ENCODE measurements at places on chromosomes 6 and 20.

GRCh38 chr6:133369773-133370272, 128.7 kb downstream of the EYA4 start:
- DNase-seq = no peak

DNA sequence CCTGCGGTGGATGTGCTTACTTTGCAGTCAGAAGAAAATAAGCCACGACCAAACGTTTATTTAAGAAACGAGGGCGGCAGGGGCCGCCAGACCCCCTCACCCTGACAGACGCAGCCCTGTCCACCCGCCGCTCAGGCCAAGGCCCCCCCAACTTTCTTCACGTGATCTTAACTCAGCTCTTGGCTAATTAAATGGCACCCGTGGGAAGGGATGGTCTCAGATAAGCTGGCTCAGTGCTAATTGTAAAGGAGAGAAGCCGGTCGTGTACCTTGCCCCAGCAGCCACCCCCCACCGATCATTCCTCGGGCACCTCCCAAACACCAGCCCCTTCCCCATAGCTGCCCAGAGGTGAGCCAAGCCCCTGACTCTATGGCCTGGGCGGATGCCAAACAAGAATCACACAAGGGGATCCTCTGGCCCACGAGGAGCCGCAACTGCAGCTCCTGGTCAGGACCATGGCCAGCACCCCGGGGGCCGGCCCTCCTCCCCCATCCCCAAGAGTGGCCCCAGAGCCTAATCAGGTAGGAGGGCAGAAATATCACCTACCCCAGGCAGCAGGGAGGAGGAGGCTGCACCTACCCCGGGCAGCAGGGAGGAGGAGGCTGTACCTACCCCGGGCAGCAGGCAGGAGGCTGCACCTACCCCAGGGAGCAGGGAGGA, 11.2 kb downstream of the KCNQ2 start:
- DNase-seq = peak; percentile 78

DNA sequence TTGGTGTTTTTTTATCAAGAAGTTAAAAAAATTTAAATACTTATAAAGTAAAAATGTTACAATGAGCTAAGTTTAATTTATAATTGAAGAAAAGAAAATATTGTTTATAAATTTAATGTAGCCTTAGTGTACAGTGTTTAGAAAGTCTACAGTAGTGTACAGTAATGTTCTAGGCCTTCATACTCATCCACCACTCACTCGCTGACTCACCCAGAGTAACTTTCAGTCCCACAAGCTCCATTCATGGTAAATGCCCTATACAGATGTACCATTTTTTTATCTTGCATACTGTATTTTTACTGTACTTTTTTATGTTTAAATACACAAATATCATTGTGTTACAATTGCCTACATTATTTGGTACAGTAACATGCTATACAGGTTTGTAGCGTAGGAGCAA, 26.0 kb downstream of the HTR1E start:
- no peak for DNase-seq

DNA sequence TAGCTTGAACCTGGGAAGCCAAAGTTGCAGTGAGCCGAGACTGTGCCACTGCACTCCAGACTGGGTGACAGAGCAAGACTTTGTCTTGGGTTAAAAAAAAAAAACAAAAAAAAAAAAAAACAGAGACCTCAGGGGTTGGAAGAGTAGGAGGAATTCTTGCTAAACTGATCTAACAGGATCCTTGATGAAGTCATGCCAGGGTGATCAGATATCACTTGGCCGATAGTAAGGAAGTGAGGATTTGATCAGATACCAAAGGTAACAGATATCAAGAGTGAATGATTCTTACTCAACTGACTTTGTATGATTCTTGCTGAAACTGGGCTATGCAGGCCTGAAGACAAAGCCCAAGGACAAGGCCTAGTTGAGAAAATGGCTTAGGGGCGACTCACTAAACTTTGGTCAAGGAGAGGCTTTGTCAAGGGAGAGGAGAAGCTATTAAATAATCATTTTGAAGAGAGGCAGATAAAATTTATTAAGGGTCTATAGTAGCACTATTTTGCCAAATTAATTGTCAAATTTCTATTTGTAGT, 624.7 kb downstream of the UTRN start:
- DNase-seq = no peak

DNA sequence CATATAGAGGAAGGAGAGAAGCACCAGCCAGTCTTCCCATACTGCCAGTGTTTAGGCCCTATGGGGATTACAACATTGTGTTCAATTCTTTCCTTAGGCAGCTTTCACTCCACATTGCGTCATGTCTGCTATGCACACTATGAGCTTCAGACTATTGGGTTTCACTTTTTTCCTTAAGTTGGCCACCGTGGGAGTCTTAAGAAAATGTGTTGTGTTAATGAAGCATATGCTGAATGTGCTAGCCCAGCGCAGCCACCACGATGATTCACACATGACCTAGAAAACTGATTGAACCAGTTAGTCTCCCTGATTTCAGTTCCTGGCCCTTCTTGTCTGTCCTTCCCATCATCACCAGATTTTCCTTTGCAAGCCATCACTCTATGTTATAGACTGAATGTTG, 21.5 kb downstream of the TUBB2B start:
- no peak for DNase-seq

DNA sequence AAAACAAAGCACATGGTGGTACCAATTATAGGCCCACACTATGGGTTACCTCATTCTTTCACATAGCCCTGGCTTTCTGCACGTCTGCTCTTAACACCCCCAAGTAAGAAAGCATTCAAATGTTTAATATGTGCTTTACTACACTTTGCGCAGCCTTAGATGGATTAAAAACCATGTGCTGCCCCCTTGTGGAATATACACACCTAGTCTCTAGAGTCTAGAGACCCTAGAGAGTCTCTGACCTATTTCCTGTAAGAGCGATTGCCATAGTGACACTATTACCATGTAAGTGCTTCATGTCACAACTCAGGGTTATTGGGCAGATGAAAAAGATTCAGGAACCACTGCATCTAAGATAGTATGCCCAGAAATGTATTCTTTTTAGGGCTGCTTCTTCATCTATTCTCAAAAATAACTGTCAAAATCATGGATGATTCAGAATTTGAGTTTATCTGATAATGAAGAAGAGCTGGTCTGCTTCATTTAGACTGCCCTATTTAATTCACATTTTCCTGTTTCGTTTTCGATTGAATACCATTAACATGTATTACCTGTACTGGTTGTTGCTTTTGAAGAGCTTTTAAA, 186.3 kb downstream of the ADGB start:
- peak; percentile 78 for DNase-seq

- no peak for DNase-seq
Measured at GRCh38 chr6:117771403-117771802, 96.1 kb downstream of the NUS1 start.

DNA sequence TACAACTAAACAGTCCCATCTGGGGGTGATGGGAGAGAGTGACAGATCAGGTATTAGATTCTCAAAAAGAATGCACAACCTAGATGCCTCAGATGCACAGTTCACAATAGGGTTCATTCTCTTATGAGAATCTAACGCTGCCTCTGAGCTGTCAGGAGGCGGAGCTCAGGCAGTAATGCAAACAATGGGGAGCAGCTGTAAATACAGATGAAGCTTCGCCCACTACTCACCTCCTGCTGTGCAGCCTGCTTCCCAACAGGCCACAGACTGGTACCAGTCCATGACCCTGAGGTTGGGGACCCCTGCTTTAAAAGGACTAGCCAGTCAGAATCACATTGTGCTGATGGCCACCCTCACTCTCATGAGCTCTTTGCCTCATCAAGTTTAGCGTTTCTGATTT, 247.0 kb upstream of the KCNQ5 start:
- peak; percentile 61 for DNase-seq

DNA sequence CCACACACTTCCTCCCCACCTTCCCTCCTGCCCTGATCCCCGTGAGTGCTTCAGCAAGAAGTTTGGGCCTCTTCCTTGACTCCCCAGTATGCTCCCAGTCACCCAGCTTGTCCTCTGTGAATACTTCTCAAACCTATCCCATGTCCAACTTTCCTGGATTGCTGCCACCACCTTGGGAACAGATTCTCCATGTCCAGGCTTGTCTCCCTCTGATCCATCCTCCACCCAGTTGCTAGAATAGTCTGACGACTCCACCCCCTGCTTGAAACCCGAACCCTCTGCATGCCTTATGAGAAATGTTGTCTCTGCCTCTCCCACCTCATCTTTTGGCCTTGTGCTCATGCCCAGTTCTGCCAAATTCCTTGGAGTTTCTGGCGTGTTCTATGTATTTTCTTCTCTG, 108.0 kb downstream of the PPP1R14C start:
- DNase-seq = no peak

DNA sequence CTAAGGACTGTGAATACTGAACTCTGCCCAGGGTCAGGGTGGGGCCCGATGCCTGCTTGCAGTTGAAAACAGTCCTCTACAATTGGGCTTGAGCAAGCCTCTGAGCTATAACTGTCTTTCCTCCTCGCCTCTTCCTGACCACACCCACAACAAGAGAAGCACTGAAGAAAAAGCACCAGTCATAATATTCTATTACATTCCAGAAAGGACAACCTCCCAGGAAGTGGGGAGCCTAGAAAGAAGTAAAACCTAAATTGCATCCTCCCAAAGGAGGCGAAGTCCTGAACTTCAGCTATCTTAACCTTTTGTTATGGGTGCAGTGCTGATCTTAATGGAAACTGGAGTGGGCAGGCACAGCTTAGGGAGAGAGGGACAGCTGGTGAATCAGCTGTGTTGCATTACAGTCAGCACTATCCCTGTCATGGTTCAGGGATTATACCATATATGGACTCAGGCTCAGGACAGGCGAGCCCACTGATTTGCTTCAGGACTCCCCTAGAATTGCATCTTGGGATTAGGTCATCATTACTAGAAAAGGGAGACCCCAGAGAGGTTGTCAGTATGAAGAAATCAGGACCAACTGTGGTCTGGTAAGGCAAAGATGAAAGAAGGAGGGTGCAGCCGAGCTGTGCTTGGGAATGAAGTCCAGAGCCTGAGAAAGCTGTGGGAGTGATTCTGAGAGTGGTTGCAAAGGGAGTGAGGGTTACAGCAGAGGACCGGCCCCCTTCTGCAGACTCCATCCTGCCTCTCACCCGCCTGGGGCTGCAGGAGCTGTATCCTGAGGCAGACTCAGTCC, 18.3 kb upstream of the TRAM2 start:
- peak; percentile 64 for DNase-seq

DNA sequence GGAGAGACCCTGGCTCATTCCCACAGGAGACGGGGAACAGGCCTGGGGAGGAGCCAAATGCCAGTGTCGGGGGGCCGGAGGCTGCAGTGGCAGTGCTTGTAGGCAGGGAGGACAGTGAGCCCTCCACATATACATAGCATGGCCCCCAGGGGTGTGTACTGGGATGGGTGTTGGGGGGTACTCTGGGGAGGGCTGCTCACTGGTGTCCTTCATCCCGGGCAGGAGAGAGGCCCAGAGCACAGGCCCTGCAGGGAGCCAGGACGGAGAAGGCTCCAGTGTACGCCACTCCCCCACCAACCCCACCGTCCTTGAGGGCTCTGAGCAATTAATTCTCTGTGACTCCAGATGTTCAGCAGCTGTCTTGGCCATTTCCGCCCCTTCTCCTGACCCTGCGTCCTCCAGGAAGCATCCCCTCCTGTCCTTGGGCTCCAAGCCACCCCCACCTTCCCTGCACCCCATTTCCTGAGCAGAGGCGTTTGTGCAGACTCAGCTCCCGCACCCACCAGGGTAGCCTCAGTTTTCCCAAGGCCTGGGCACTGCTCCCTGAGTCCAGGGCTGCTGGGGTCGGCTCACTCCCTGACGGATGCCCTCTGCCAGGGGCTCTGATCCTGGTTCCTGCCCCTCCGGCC, 3.4 kb upstream of the ABHD16B start:
- DNase-seq = no peak

GRCh38 chr20:38046572-38046971, 13.0 kb downstream of the RPRD1B start:
- no peak for DNase-seq

GRCh38 chr6:10425975-10426780, 11.3 kb upstream of the TFAP2A start:
- peak; percentile 73 for DNase-seq

DNA sequence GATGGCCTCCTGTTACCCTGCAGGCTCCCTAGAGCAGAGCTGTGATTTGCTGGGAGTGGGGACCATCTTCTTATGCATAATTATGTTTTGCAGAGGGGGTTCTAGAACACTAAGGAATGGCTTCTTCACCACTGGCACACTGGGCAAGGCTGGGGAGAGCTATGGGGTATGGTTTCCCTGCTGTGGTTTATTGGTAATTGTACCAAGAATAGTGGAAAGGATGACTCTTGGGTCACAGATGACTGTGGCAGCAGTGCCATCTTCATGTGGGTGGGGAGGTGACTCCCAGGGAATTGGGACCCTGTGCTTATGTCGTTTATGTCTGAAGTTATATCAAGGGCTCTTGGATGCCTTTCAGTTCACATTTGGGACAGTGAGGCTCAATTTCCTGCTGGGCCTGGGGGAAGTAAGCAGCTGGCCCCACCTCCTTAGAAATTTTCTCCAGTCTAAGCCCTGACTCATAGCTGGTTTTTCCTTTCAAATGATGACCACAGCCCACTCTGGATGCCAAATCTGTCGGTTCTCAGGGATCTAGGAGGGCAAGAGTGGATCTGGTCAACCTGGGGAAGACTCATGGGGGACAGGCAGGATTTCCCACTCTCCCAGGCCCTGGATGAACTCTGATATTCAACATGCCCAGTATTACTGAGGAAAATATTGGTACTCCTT, 230.8 kb downstream of the LRFN2 start:
- no peak for DNase-seq

- peak; percentile 80 for DNase-seq
Measured at GRCh38 chr6:4647414-4648365, 128.5 kb upstream of the CDYL start.

GRCh38 chr20:63956664-63957003, 418 bp upstream of the UCKL1 start:
- no peak for DNase-seq

- DNase-seq = peak; percentile 56
Measured at GRCh38 chr6:85920782-85921181, 278.1 kb upstream of the SYNCRIP start.

DNA sequence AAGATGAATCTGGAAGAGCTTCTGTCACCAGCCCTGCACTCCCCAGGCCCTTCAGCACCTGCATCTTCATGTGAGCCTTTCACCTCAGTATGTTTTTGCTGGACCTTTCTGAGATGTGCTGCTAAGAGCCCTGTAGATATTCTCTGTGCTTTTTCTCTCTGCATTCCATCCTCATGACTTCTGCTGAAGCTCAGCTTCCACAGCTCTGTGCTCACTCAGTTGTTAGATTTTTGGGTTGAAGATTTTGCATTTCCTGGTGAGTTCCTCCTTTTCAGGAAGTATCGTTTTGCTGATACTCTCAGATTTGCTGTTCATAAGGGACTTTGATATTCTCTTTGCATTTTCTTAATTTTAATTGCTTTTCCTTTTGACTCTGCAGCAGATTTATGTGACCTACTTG, 18.3 kb downstream of the KIAA1586 start:
- DNase-seq = no peak

DNA sequence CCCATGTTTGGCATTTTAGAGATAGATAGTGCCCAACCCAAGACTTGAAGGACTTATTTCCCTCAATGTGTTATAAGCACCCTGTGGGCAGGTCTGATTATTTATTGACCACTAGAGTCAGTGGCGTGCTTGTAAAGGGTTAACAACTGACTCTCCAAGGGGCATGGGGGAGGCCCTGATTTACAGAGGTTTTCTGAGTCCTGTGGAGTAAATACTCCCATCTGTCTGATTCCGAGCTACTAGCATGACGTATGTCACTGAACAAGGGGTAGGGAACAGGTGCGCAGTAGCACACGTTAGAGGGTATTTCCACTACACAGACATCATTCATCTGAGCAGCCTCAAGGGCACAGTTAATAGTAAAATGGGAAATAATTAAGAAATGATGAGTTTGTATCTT, 17.4 kb upstream of the TRAM2 start:
- no peak for DNase-seq
